ENCODE measurements at places on chromosomes 3 and 15. TPM values are rescaled to one million over a fixed set of nuclear protein-coding genes. Genes with fewer than 3 reads are reported as not detected.

Gene SNAPC5
- total RNA-seq = 27.5 TPM

Gene HESX1
- 1.2 TPM for total RNA-seq

Gene JMJD7
- total RNA-seq = 5.0 TPM

Gene ZBBX
- not detected for total RNA-seq

Gene ADGRG7
- total RNA-seq = not detected
